ENCODE measurements at places on chromosomes 1 and 21. TPM values are rescaled to one million over a fixed set of nuclear protein-coding genes. Genes with fewer than 3 reads are reported as not detected.

The FRRS1 gene
- total RNA-seq: 2.6 TPM

The INSRR gene
- 0.60 TPM for total RNA-seq

The MANEAL gene
- total RNA-seq: 1.8 TPM

The FCRL4 gene
- total RNA-seq: not detected

The SEMA4A gene
- 2.4 TPM for total RNA-seq

The AIRE gene
- total RNA-seq: 0.30 TPM

The OXCT2 gene
- total RNA-seq: 7.3 TPM

The NUDT4B gene
- 5.1 TPM for total RNA-seq

The ZC3H11A gene
- 82.5 TPM for total RNA-seq
